Dermis blood vessel endothelial cell (primary cell): ENCODE measurements at places on chromosomes 3 and 15. TPM values are rescaled to one million over a fixed set of nuclear protein-coding genes. Genes with fewer than 3 reads are reported as not detected.
A peak's percentile ranks its signal among the peaks of the same experiment; 100 is the strongest.

ARPIN gene
- total RNA-seq, result 14.8 and 15.7 TPM in 2 replicates

PDIA5 gene
- 96.3 and 102 TPM in 2 replicates for total RNA-seq

POPDC2 gene
- total RNA-seq, result 0.33 and 1.7 TPM in 2 replicates

ROPN1B gene
- 0.05 TPM in 1 of 2 replicates, not detected in the other for total RNA-seq

GOLGA6B gene
- not detected in 2 replicates for total RNA-seq

ACAP2 gene
- 63.3 and 66.9 TPM in 2 replicates for total RNA-seq

- no peak for DNase-seq
Measured at GRCh38 chr3:169534439-169534838, 129.1 kb downstream of the MECOM start.

DNA sequence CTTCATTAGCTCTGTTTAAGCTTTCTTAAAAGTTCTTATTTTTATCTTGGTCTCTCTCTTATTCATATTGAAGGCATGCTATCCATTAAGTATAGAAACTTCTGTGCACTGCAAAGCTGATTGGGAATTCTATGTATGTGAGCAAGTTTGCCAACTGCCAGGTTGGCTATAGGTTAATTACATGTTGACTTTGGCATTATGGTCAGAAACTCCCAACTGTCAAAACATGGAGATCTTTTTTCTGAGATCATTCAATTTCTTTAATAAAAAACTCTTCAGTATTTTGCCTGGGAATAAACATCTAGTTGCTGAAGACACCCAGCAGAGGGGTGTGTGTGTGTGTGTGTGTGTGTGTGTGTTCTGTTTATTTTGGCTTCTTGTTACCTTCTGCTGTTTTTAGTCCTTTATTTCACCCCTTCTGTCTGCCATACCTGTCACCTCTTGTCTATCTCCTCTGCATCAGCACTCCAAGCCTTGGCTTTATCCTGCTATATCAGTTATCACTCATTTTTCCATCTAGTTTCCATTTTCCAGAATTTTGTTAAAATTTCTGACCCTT, 1.3 kb upstream of the ARL14 start:
- DNase-seq, result no peak

- no peak for DNase-seq
Measured at GRCh38 chr3:85159376-85159775, 200.6 kb downstream of the CADM2 start.

- no peak for DNase-seq
Measured at GRCh38 chr3:23113455-23114171, 89.5 kb upstream of the UBE2E2 start.

- no peak for DNase-seq
Measured at GRCh38 chr3:74646094-74646493, 31.6 kb upstream of the CNTN3 start.

DNA sequence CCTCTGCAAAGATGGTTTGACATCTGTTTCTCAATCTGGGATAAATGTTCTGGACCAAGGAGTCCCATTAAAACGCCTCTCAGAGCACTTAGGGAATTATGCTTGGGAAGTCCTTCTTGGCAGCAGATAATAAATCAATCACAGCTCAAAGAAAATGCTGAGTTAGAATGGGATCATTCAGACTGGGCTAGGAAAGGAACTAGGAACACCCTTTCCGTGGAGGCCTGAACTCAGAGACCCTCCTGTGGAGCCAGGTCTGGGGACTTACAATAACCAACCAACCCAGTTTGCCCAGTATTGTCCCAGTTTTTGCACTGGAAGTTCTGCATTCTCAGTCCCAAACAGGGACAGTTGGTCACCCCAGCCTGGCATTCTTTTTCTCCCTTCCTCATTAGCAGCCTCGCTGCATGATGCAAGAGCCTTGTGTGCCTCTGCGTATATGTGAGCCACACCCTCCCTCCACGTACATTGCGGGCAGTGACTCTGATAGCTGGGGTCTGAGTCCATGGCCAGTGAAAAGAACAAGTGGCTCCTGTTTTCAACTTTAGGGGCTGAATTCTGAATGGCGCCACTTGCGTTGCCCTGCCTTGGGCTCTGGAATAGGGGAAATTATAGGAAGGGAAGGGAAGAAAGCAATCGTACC, 88.7 kb downstream of the SEMA5B start:
- DNase-seq, result no peak

DNA sequence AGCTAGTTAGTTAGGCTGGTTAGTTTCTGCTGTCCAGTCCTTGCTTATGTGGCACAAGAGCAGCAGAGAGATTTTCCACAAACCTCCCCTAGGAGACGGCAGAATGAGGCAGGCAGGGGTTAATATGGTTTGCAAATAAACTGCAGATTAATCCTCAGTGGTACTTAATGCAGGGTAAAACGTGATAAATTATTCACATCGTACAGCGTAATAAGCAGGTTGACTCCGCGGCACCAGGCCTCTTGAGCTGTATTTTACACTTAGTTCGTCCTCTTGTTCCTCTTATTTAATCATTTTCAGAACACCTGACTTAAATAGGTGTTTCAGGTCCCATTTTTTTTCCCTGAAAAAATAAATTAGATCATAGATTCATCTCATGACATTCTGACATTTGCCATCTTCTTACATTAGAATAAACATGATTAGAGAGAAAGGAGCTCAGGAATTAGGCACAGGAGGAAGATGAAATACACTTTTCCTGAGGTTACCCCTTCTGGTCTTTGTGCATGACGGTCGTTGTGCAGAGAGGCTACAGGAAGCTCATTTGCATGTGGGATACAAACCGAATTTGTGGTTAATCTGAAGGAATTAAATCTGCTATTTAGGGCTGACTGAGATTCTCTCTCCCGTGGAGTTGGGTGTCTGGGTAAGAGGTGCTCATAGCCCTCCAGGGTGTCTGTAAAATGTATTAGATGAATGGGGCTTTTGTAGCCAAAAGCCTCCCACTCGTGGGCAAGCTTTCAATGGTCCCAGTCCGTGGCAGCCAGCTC, 27.1 kb upstream of the VPS8 start:
- DNase-seq, result no peak

GRCh38 chr3:19891740-19892139, 42.3 kb downstream of the EFHB start:
- DNase-seq, result no peak

DNA sequence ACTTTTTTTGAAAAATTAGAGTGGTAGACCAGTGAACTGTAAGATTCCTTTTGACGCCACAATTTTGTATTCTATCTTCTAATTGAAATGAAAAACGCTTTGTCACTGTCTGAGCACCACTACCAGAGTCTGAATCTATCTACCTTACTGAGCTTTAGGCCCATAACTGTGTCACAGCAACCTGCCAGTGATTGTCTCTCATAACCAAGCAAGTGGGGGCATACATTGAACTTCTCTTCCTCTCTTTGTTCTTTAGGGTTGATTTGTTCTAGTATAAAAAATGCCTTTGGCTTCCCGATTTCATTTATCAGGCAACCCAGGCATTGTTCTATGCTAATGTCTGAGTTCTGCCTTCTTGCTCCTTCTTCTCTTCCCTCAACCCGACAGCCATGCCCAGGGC, 142.6 kb downstream of the BBX start:
- DNase-seq, result peak; percentile 41

DNA sequence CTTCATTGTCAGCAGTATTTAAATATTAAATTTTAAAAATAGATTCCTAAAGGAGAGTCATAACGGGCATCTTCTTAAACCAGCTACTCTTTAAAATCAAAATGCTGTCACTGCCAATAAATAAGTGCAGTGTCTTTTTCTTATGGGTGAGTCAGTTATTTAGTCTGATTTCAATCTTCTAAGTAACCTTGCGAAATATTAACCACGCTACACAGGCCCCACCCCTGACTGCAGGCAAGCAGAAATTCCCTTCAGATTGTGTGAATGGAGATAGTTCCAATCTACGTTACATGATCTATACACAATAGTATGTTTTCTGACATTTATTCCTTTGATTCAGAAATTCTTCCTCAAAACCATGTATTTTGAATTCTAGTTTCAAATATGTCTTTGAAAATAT, 141.5 kb downstream of the GADL1 start:
- DNase-seq, result no peak

DNA sequence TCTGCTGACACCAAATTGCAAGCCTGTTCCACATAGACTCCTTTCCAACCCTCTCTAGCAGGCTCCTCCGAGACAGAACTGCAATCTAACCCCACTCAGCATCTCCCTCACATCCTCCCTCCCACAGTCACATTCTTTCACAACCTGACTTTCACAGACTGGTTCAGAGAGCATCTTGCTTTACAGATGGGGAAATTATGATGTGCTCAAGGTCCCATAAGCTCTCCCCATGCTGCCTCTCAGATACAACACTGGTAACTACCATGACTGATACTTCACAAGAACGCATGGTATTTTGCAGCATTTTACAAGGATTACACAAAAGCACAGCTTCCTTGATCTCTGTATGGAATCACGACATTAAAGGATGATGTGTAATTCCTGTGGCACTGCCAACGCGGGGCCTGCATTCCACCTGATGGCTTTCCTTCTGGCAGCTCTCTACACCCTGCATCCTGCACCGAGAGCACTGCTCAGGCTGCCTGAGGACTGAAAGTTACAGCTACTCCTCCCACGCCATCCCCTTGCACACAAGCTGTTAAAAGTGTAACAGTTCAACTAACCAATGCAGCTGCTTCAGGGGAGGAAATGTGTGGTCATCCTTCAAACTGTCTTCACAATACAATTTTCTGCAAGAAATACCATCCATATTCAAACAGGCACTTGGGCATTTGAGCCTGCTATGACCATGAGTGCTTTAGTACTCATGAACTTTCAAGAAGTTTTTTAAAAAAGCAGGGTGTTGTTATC, 27.6 kb downstream of the TBC1D2B start:
- peak; percentile 61 for DNase-seq

DNA sequence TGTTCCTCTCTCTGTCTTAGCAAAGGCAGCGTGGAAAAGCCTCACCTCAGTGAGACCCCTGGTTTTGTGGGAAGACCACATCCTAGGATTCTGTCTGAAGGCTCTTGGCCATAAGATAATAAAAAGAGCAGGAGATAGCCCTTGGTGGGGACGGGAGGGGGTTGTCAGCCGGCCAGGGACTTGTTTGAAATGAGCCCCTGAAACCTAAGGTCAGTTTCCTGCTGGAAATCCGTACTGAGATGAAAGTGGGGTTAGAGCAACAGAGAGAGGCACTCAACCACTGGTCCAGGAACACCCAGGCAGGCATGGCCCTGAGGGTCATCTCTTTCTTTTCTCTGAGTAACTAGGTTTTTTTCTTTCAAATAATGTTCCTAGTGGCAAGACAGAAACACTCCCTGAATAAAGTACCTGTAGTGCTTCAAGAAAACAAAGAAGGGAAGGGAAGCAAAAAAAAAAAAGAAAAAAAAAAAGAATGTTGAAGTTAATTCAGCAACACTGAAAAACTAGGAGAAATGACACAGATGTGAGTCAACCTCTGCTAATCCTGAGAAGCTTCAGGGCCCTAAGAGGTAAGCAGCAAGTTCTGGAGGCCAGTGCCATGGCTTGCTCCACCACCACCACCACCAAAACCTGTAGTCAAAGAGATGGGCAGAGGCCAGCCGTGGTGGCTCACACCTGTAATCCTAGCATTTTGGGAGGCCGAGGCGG, 3.2 kb downstream of the ITGB5 start:
- DNase-seq, result no peak

DNA sequence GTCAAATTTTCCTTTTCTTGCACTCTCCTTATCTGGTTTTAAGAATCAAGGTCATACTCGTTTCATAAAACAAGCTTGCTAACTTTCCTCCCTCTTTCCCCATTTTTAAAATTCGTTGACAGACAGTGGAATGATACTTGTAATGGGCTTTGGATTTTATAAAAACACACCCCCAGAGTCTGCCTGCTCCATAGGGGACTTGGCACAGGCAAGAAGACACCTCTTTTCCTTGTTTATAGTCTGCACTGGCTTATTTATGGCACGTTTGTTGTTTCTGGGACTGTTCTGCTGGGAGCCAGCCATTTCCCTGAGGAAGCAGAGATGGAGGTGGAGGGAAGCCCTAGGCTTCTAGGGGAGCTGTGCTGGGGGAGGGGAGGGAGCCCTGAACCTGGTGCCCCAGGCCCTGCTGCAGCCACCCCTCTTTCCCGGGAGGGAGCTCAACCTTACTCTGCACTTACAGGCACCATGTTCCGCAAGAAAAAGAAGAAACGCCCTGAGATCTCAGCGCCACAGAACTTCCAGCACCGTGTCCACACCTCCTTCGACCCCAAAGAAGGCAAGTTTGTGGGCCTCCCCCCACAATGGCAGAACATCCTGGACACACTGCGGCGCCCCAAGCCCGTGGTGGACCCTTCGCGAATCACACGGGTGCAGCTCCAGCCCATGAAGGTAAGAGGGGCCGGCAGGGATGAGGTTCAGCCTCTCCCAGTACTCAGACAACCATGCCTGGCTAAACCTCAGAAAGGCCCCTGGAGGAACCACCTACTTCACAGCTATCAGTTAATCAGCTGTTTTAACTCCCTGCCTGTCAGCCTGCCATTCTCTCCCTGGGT, 18.3 kb downstream of the ANKRD63 start:
- no peak for DNase-seq

GRCh38 chr3:9130345-9131305, 118.8 kb downstream of the SRGAP3 start:
- no peak for DNase-seq

DNA sequence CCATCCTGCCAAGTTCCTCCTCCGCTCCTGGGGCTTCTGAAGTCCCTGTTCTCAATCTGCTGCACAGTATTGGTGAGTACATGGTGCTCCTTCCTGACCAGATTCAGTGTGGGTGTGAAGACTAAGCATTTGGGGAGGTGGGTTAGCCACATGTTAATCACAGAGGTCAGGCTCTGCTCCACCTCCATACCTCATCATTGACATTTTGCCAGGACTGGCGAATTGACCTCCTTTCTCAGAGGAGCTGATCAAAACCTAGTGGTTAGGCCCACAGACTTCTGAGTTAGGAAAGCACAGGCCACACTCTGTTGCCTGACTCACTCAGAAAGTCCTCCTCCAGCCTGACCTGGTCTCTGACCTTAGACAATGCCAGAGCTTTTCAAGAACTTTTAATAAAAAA, 8.4 kb upstream of the RPS17 start:
- no peak for DNase-seq

GRCh38 chr3:111733154-111733553, 125.9 kb upstream of the PHLDB2 start:
- DNase-seq, result no peak

GRCh38 chr15:50355619-50355905, 564 bp upstream of the GABPB1 start:
- no peak for DNase-seq

DNA sequence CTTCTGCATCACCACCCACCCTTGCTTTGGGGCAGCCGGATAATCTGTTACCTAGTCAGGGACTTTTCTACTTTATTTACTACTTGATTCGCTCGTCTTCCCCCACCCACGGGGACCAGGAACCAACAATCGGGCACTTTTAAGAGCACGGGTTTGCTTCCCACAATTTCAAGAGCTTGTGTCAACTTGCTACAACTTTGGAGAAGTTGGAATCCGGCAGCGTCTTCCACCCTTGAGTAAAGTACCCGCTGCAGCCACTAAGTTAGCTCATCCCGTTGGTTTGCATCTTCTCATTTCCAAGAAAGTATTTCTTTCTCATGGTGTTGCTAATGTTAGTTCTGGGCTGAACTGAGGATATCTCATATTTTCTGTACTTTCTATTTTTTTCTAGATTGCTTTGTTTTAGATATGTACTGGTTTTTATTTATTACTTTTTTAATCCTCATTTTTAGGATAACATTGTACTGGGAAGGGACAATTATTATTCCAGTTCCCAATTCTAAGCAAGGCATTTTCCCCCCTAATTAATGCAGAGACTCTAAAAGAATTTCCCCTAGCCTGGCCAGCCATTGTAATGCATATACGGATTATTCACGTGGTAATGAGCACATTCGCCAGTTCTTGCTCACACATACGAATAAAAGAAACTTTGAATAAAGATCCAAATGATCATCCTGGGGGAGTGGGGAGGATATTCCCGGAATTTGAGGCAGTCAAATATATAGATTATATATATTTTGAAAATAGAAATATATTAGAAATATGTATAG, 4.0 kb downstream of the SOX2 start:
- DNase-seq, result no peak

GRCh38 chr15:74036271-74037170, 42.0 kb downstream of the PML start:
- DNase-seq, result peak; percentile 82
